ENCODE measurements at places on chromosomes 3 and 15.

DNA sequence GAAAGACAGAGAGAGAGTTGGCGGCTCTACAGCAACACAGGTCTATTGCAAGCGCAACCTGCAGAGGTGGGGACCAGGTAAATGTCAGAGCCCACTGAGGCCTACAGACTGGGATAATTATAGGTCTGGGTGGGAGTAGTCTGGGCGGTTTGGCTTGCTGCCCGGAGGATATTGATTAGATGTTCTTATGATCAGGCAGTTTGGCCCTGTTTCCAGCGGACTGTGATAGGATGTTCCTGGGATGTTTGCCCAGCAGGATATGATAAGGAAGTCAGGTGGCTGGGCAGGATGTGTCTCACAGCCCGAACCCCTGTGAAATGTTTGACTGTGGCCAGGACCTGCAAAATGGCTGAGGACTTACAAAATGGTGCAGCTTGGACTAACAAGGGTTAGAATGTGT lies 364.9 kb downstream of the NAALADL2 start:
- DNase-seq: no peak

- DNase-seq: no peak
Measured at GRCh38 chr15:77243716-77244401, 172.9 kb upstream of the TSPAN3 start.

GRCh38 chr15:33467816-33468163 lies 157.0 kb downstream of the RYR3 start:
- no peak for DNase-seq

GRCh38 chr15:92111751-92112150 lies 258.2 kb downstream of the SLCO3A1 start:
- no peak for DNase-seq

GRCh38 chr3:58190882-58191281 lies 19.9 kb downstream of the DNASE1L3 start:
- DNase-seq: no peak

DNA sequence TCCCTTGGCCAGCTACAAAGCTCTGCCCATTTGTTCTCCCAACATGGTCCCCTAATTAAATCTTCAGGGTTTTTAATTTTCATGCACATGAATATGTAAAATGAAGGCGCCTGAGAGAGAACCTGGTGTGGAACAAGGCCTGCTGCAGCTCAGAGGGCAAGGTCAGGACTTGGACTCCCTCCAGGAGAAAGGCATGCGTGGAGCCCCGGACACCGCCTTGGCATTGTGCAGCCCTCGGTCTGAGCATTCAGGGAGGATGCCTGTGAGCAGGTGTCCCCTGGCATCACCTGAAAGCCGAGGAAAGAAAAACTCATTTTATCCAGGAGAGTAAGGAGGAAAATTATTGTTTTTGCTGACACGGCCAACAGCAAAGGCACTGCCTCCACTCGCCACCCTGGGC lies 33.8 kb upstream of the EPHB1 start:
- no peak for DNase-seq

DNA sequence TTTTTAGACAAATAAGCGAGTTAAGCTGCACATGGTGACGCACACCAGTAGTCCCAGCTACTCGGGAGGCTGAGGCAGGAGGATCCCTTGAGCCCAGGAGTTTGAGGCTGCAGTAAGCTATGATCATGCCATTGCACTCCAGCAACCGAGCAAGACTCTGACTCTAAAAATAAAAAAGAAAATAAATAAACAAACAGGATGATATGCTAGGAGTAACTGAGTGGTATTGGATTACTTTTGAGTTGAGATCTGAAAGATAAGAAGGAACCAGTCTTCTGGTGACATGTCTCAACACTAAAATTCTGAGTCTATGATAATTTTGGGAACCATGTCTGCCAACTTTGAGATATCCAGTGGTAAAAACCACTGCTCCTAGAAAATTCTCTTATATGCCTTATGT lies 109.1 kb upstream of the SKOR1 start:
- no peak for DNase-seq

- no peak for DNase-seq
Measured at GRCh38 chr3:194082743-194083636, 53.0 kb upstream of the HES1 start.

DNA sequence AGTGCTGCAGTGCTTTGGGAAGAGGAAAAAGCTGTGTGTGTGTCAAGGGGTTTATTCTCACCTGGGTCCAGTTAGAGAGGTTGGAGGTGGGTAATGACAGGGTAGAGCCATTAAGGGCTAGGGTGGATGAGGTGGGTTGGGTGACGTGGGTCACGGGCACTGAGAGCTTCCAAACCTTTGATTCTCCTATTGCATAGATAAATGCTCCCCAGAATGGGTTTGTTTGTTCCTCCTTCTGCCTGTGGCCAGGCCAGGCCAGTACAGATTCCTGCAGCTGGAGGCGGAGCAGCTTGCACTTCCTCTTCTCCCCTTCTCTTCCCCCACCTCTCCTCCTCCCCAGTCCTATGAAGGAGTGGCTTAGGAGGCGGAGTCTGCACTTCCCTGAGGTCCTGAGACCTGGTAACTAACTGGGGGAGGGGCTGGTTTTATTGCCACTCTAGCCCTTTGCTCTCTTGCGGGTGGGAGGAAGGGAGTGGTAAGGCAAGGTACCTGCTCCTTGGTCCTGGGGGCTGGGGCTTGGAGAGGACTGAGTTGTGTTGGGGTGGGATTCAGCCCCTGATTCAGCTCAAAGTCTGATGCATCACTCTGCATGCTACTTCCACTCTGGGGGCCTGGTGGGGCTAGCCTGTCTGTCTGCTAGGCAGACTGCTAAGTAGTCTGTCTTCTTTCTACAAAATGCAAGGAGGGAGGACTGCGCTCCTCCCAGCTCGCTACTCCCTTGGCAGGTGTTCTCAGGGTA lies 3.5 kb downstream of the SPINT1 start:
- DNase-seq: no peak

DNA sequence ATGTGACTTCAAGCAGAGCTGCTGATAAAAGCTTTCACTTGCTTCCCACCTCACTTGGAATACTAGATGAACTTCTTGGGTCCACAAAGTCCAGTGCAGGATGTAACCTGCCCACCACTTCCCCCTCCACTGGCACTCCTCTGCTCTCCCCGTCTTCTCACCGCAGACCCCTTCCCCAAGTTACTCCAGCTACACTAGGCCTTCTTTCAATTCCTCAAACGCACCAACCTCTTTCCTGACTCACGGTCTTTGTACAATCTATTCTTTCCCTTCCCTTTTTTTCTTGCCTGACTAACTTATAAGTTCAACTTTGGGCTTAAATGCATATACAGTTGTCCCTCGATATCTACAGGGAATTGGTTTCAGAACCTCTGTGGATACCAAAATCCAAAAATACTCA lies 5.2 kb upstream of the ATP13A3 start:
- no peak for DNase-seq

- no peak for DNase-seq
Measured at GRCh38 chr3:69558912-69559311, 173.0 kb upstream of the FRMD4B start.

GRCh38 chr3:4421121-4421520 lies 45.9 kb downstream of the SUMF1 start:
- no peak for DNase-seq

GRCh38 chr15:37134699-37135131 lies 34.4 kb upstream of the MEIS2 start:
- no peak for DNase-seq

GRCh38 chr3:77902675-77903074 lies 862.8 kb downstream of the ROBO2 start:
- no peak for DNase-seq

- peak; percentile 55 for DNase-seq
Measured at GRCh38 chr3:98521897-98522543, 682 bp downstream of the CLDND1 start.

DNA sequence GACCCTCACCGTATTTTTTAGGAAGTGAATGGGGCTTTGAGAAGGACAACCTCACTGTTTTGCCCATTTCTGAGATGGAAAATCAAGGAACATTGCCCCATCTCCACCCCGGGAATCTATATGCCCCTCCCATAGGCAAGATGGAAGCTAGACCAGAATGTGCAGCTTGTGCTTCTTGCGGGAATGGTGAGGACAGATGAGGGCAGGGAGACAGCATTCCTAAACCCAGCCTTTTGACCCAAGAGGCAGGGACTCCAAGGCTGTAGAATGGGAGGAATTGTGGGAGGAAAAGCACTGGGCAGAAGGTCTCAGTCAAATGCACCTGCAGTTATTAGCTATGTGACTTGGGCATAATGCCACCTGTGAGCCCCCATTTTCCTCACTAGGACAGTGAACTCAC lies 66.9 kb downstream of the SMAD3 start:
- DNase-seq: no peak

DNA sequence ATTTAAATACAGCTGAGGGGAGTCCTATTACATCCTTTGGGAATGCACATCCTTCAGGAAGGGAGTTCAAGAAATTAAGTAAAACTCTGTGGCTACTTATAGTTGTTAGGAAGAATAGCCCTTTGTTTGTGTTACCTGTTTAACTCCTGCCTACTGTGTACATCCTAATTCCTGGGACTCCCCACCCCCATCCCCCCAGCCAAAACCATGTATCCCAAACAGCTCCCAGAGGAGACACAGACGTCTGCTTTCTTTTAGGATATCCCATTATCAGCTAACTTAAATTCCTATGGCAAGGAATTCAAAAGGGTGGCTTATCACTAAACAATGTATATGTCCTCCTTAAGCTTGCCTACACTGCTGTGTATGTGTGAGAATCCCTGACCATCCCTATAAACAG lies 581.7 kb downstream of the DIPK2A start:
- DNase-seq: no peak

- DNase-seq: no peak
Measured at GRCh38 chr3:12793701-12794100, 2.8 kb upstream of the CAND2 start.

DNA sequence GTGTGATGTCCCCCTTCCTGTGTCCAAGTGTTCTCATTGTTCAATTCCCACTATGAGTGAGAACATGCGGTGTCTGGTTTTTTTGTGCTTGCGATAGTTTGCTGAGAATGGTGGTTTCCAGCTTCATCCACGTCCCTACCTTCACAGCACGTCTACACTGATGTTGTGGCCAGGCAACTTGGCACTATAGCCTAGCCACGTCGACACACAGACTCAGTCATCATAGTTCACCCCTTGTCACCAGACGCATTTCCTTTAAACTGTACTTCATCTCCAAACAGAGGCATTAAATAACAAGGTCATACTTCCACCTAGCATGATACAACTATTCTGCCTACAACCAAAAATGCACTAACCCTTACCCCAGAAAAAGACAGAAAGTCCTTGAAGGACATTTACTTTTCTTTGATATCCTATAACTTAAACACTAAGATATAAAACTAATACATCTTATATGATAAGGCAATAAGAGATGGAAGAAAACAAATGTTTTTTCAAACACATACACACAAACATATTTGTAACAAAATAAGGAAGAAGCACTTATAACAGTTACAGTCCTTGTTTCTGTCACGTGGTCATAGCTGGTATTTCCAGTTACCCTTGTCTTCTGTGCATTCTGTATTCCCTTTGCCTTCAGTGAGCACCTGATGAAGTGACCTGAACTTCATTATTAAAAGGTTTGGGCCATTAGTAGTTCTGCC lies 121.4 kb downstream of the KLF13 start:
- no peak for DNase-seq

DNA sequence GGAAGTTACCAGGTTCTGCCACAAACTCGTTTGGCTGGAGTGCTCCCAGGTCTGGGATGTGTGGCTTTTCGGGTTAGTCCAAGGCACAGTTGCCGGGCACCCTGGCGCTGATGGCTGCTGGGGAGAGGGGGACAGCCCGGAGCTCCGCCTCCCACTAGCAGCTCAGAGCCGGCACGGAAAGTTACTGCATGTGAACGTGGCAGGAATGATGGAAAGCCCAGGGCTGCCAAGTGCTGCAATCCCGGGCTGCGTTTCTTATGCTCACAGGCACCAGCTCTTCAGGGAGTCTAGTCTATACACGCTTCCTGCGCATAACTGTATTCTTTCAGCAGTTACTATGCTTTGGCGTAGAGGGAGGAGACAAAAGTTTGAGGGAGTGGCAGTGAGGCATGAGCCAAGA lies 141.8 kb upstream of the ICE2 start:
- no peak for DNase-seq

DNA sequence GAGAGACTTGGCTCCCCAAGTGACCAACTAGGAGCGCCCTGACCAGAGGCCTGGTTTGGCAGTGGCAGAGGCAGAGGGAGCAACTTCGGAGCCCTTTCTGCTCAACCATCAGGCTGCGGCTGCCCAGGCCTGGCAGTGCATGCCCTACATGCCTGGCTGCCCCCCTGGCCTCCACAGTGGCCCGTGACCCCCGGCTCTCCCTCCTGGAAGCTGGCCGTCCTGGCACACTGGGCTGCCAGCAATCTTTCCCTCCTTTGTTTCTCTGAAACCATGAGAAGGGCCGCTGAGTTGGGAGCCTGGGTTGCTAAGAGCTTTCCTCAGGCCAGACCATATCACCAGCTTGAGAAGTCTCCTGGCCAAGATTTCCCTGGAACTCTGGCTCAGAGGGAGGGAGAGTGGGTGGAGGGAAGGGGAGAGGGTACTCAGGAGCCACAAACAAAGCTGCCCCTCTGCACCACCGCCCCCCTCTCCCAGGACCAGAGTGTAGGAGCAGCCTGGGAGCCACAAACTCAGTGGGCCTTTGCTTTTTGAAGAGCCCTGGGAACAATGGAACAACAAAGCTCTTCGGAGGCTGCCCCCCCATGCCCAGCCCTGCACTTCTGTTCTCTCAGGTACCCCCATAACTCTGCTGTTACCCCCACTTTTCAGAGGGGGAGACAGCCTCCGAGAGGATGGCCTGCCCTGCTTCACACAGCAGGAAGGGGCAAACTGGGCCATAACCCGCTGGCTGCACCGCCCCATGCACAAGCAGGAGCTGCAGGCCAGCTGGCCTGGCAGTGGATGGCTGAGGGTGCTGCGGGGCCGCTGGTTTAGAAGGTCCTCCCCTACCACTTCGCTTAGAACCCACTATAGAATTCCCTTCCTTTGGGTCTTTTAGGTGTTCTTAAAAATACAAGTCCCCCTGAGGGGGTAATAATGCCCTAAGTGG lies 11.3 kb downstream of the CORO2B start:
- no peak for DNase-seq

- DNase-seq: no peak
Measured at GRCh38 chr3:117547956-117548550, 838.5 kb downstream of the TUSC7 start.

GRCh38 chr3:45968706-45969105 lies 25.4 kb downstream of the CXCR6 start:
- DNase-seq: no peak

DNA sequence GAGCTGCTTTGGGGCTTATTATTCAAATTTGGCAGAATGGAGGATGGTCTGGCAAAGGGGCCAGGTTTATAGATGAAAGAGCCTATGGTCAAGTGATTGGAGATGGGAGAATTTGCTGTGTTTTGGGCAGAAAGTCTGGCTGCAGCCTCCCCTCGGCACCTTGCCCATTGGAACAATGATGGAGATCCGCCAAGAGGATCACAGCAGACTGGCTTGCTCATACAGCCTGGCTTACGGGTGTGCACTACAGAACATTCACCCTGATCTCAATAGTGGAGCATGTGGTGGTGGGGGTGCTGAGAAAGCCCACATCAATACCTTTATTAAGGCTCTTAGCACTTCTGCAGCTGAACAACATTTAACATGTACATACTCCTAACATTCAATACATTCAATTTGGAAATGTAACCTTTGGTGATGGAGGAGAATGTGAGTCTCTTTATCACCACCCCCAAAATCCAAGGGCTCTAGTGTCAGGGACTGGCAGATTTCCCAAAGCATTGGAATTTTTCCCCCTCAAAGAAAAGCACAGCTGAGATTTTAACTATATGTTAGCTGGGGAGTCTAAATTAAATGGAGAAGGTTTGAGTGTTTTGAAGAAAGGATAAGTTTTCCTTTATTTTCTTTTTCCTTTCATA lies 118.4 kb upstream of the TMC3 start:
- no peak for DNase-seq
